ENCODE measurements at places on chromosomes 2 and 18. TPM values are rescaled to one million over a fixed set of nuclear protein-coding genes. Genes with fewer than 3 reads are reported as not detected.

GRCh38 chr2:26574900-26575560 lies 66.1 kb downstream of the CIB4 start:
- no peak for DNase-seq

DNA sequence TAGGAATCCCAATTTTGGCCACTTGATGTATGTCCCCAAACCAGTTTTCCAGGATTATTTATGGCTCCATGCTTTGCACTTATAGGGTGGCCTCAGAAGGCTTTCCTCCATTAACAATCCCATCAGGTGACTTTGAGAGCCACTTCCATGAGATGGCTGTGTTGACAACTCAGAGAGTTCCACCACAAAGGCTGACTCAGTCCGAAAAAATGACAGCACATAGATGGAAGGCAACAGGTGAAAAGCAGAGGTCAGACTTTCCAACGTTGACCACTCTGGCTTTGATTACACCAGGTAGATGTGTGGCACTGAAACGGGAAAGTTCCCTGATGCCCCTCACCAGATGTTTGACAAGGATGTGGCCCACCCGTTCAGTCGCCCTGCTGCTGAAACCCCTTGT lies 431.4 kb upstream of the TNP1 start:
- no peak for DNase-seq

COMMD1 gene
- 21.4 TPM for total RNA-seq

AQP12A gene
- total RNA-seq, result not detected
